ENCODE measurements at places on chromosomes 12 and 14.
A peak's percentile ranks its signal among the peaks of the same experiment; 100 is the strongest.

DNA sequence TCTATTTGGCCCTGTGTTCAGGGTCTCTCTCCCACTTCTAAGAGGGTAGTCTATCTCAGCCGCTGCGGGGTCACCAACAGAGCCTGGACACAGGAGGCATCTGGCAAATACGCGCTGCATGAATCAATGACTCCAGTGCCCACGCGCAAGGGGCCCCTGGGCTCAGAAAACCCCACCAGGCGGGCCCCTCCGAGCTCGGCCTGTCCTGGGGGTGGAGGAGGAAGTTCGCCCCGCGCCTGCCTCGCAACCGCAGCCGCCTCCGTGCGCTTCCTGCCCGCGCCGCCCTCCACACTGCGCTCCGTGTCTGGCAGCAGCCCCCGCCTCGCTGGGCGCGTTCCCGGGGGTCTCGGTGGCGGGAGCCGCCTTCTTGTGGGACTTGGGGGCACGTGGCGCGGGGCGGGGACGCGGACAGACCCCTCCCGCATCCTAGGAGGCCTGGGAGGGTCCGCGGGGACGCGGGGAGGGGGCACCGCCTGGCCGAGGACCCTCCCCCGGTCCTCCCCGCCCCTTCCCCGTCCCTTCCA is 811 bp upstream of the FBRSL1 start:
- peak; percentile 43 for DNase-seq

DNA sequence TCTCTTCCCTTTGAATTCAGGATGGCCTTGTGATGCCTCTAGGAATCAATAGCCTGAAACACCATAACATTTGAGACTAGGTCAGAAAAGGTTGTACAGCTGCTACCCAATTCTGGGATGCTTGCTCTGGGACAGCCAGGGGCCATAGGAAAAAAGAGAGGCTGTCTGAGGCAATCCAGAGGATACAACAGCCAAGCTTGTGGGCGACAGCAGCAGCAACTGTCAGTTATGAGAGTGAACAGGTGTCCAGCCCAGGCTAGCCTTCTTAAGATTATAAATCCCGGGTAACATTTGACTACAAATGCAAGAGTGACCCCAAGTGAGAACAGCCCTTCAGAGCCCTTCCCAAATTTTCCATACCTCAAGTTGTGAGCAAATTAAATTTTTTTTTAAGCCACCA is 11.1 kb downstream of the DCN start:
- DNase-seq = no peak

DNA sequence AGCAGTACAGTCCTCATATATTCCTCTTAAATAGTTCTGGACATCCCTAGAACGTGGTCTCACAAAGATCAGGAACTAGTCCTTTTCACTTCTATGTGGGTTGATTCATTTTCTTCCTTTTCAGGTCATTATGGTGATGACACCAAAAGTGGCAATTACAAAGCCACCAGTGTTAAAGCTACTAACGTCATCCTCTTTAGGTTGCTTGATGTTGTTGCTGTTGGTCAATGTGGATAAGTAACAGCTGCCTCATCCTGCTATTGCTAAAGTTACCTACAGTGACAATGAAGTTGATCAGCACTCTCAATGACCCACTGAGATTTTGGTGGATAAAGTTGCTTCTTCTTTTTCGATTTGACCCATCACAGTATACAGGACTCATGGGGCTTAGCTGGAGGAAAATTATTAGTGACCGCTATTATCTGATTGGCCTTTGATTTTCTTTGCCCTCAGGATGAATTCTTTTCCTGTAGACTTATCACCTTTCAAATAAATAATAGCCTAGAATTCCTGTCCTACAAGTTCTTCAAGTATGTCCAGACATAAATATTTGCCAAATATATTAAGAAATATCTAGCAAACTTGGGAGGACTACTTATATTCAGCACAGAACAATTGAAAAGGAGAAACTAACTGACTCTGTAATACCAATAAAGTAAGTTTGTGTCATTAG is 54.0 kb upstream of the ATP2B1 start:
- DNase-seq = no peak

GRCh38 chr14:104461676-104462449 is 117.7 kb upstream of the C14orf180 start:
- no peak for DNase-seq

DNA sequence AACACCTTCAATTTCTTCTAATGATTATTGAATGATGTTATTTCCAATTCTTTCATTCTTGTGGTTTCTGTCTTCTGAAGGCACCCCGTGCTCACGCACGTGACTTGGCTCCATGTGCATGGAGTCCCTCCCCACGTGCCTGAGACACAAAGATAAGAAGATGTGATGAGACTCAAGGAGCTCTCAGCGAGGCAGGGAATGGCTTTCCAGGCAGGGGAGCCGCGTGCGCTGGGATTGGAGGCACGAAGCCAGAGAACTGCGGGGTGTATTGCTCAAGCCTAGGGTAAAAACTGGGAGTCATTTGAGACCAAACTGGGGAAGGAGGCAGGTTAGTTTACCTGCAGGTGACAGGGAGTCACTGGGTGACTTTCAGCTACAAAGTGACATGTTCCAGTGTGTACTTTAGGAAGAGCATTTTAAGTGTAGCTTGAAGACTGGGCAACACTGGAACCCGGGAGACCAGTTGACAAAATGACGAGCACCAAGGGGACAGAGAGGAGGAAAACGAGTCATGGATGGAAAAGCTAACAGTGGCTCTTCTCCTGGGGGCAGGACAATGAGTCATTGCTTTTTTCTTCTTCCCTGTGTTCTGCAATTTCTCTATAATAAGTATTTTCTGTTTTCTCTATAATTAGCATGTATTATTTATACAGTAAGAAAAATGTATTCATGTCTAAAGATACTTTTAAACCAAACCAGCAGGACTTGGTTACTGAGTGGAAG is 311.7 kb upstream of the FKBP4 start:
- DNase-seq = no peak

DNA sequence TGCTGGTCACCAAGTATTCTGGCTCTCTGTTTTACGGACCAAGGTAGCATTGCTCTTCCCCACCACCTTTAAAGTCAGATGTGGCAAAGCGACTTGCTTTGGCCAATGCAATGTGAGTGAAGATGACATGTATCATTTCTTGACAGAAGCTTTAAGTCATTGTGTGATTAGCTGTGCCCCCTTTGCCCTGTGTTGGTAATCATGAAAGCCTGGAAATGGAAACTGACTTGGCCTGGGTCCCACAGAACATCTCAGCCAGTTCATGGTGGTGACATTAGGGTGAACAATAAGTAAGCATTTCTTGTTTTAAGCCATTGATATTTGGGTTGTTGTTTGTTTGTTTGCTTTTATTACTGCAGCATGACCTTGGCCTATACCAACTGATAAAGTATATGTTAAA is 15.9 kb upstream of the YLPM1 start:
- no peak for DNase-seq

GRCh38 chr12:42468341-42468821 is 121.2 kb downstream of the PRICKLE1 start:
- DNase-seq = no peak
